ENCODE measurements at places on chromosomes 3 and 15. TPM values are rescaled to one million over a fixed set of nuclear protein-coding genes. Genes with fewer than 3 reads are reported as not detected.

DNA sequence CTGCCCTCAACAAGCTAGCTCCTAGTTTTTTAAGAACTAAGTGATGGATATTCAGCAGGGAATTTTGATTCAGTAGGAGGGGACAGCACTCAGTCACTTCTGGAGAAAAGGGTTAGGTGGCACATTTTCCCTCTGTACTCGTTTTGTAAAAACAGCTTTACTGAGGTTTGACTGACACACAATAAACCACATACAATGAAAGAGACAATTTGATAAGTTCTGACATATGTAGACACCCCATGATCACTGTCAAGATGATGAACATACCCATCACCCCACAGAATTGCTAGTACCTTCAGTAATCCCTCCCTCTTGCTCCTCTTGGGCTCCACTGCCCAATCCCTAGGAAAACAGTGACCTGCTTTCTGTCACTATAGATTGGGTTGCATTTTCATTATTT lies 29.0 kb upstream of the PLAAT1 start:
- no peak for DNase-seq

DNA sequence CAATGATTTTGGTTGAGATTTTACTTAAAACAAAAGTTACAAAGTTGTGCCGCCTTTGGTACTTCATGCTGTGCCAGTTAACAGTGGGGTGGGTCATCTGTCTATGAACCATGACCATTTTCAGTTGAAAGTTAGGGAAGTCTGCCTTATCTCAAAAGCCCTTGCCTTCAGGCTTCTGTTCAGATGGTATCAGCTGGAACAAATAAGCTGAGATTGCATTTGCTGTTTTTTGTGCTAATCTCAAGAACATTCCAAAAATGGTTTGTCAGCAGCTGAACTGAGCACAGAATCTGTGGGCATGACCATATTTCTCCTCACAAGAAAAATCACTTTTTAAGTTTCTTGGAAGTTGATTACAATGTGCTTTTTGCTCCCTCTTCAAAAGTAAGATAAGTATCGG lies 142.3 kb downstream of the IL5RA start:
- peak; percentile 8 for DNase-seq

- no peak for DNase-seq
These were observed 370.5 kb downstream of the CTNNB1 start for GRCh38 chr3:41569632-41570305.

DNA sequence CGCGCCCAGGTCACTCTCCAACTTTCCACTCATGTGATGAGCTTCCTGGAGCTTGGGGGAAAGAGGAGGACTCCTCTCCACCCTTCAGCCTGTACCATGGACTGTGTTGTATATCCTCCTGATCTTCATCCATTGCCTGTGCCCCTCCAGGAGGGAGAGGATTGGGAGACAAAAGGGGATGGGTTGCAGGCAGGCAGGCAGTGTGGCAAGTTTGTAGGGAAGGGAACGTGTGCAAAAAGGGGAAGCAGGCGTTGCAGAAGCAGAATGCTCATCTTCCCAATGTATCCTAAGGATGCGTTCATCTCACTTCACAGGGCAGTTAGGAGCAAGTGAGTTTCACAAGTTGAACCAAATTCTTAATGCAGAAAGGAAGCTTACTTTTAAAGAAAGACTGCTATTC lies 28.1 kb upstream of the GHSR start:
- DNase-seq = no peak

DNA sequence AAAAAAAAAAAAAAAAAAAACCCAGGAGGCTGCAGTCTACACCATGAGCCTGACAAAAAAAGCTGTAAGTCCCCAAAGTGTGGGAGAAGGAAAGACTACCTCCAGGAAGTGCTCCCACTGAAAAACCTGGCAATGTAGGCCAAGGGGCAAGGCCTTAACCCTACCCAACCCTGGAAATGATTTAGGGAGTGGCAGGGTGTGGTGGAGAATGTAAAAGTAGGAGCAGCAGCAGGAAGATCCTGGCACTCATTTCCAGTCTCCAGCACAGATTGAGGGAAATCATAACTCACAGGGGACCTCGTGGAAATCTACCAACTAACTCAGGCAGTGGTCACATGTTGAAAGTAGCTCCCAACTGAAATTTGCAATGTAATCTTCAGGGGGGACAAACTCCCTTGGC lies 839.5 kb downstream of the EPHA3 start:
- DNase-seq = no peak

DNA sequence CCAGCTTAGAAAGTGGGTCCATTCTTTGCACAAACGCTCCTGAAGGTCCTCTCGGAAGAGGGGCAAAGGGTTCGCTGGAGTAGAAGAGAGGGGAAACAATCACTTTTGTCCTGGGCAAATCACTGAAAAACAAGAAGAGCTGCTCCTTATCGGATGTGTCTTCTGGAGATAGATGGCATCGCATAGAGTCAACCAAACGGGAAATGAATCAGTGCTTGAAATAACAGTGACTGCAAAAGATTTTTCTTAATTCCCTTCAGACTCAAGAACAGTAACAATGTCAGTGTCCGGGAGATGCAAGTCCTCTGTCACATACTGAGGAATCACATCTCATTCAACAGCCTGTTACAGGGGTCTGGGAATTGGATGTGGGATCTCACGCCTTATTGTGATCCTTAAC lies 78.8 kb upstream of the PCSK6 start:
- no peak for DNase-seq

The SI gene
- total RNA-seq = not detected

The TIMP4 gene
- 17.2 TPM for total RNA-seq

The CCDC71 gene
- total RNA-seq = 13.9 TPM

The CPNE4 gene
- 1.6 TPM for total RNA-seq

GRCh38 chr3:195877136-195877715 lies 31.1 kb downstream of the TNK2 start:
- DNase-seq = no peak

The CPN2 gene
- total RNA-seq = not detected

GRCh38 chr15:43187544-43188155 lies 2.4 kb downstream of the CCNDBP1 start:
- peak; percentile 56 for DNase-seq

The GPR62 gene
- not detected for total RNA-seq

DNA sequence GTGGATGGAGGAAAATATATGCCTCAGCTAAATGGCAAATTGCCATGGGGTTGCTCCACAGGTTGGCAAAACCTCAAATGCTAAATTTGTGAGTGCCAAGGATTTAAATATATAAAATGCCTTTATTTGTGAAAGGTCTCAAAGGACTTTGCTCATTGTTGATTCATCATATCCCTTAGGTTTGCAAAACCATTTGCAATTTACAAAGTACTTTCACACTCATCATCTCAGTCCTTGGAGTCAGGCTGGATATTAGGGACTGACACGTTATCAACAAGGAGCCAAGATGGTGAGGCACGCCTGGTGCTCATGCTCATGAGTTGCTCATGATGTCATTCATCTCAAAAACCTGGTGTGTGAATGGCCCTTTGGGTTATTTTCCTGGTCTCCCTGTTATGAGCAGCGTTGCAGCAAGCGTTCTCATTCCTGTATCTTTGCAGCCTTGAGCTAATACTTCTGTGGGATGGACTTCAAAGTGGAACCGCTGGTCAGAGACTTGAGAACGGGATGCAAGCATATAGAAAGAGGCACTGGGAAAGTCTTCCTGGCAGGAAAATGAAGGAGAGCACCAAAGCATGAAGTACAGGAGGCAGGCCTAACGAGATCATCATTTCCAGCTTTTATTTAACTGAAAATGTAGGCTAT lies 66.0 kb downstream of the MYO1E start:
- no peak for DNase-seq

The CHRNA7 gene
- 1.6 TPM for total RNA-seq

- DNase-seq = no peak
These were observed 606.6 kb downstream of the RBMS3 start for GRCh38 chr3:29887451-29887850.

The CYP11A1 gene
- 0.74 TPM for total RNA-seq

GRCh38 chr3:126026277-126026751 lies 57.3 kb downstream of the ROPN1B start:
- DNase-seq = no peak

DNA sequence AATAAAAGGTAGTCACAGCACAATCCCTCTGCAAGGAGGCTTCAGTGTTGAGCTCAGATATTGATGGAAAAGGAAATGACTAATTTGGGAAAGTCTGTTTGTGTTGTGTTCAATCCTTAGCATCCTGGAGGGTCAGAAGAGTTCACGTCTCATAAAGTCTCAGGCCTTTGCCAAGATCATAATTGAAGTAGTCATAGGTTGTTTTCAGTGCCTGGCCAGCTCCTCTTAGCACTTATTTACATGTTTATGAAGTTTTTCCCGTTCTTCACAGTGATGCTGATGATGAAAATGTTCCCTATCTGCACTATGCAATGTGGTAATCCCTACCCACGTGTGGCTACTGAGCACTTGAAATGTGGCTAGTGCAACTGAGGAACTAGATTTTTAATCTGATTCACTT lies 61.6 kb upstream of the TGFBR2 start:
- no peak for DNase-seq

DNA sequence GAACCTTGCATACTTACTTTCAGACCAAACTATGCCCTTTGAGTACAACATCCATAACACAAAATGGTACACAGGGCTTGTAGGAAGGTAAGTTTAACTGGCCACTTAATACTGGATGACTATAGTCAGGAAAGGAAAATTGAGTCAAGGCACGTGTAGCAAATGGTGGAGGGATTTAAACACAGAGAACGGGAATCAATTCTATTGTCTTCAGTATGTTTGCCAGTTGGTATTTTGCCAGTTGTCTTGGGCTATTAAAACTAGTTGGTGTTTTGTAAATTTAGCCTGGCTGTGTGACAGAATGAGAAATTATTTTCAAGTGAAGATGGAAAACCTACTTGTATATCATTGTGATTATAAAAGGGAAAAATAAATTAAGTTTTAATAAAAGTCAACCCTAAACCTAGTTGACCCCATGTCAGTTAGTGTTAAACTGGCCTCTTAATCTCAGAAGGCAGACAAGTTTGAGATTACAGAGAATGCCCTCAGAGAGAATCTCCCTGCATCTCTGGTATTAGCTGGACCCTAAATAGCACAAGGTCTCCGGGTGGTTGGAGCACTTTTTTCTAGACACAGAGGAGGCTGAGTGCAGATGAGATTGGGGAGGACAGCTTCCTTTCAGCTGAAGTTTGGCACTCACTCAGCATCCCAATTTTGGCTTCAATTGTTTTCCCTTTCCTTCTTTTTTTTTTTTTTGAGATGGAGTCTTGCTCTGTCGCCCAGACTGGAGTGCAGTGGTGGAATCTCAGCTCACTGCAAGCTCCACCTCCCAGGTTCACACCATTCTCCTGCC lies 91.2 kb downstream of the MB21D2 start:
- peak; percentile 55 for DNase-seq

DNA sequence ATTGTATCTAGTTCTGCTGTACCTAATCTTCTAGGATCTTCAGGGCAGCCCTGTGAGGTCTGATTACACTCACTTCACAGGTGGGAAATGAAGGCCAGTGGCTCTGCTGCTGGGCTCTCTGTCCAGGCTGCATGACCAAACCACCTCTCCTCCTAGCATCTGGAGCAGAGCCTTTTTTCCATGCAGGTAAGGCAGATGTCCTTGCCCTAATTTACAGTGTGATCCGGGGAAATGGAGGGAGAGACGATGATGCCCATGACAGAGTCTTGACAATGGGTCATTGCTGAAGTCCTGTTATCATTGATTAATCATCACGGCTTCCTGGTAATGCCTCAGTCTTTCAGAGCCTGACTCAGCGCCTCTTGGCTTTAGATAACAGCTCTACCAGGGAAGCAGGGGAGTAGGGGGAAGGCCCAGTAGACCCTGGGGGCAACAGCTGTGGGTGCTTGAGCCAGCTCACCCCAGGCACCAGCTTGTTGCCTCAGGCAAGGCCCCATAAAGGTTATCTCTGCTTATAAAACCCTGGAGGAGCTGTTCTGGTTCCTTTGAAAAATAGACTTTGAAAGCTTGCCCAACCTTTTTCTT lies 153.4 kb downstream of the GABRG3 start:
- no peak for DNase-seq

The HTR3E gene
- total RNA-seq = not detected

DNA sequence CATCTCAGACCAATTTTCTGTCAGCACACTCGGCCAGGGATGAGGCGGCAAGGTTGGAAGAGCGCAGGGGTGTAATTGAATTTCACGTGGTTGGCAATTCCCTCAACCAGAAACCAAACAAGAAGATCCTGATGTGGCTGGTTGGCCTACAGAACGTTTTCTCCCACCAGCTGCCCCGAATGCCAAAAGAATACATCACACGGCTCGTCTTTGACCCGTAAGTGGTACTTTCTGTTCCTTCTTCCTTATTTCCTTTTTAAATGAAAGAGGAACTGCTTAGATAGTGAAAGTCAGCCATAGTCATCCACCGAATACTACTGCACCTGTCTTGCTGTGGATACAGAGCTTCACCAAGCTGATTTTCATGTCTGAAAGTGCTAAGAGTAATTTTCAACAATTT lies 60.1 kb downstream of the SGO1 start:
- no peak for DNase-seq

DNA sequence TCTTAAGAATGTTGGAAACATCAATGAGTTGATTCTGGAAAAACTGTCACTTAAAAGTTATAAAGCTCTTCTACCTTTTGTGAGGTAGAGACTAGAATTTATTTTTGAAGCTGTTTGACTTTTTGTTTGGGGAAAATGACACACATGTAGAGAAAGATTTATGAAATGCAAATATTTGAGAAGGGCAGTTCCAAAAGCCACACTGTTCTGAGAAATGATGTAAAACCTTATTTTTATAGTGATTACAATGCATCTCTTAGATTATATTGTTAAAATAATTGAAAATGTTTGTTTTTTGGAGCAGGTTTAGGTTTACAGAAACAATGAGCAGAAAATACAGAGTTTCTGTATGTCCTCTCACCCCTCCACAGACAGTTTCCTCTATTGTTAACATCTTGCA lies 116.1 kb upstream of the CMC1 start:
- DNase-seq = no peak

- no peak for DNase-seq
These were observed 169.0 kb upstream of the NECTIN3 start for GRCh38 chr3:110902453-110903085.

The TNFAIP8L3 gene
- 4.4 TPM for total RNA-seq

GRCh38 chr3:47057212-47057671 lies 77.8 kb downstream of the NBEAL2 start:
- no peak for DNase-seq

DNA sequence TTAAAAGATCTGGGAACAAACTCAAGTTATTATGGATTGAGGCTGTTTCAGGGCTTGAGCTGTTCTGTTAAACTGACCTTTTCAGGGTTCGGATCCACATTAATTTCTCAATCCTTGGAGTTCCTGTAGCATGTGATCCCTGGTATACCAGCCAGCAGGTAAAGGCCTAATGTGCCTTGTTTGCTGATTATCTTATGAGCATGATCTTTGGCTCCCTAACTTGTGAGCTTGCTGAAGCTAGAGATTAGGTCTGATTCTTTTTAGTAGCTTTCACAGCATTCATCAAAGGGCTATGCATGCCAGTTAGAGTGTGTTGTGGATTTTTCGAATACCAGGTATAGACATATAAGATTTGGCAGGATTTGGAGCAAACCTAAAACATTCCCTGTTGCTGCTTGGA lies 10.3 kb downstream of the CORO2B start:
- DNase-seq = no peak

The CRABP1 gene
- total RNA-seq = not detected

DNA sequence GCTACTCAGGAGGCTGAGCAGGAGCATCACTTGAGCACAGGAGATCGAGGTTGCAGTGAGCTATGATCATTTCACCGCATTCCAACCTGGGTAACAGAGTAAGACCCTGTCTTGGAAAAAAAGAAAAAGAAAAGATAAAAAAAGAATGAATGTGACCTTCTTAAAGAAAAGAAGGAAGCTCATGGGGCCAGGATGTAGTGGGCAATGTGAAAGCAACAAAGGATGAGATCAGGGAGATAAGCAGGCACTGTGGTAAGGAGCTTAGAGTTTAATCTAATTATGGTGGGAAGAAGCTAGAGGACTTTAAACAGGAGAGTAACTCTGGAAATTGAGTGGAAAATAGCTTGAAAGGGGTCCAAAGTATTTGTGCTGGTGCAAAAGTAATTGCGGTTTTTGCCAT lies 231.6 kb upstream of the UBE2E2 start:
- no peak for DNase-seq

Data from lung (tissue), 17 donors.